ENCODE measurements at places on chromosomes 12 and 14. TPM values are rescaled to one million over a fixed set of nuclear protein-coding genes. Genes with fewer than 3 reads are reported as not detected.

Gene CACNA1C
- total RNA-seq, result 137 TPM

Gene KCNA1
- not detected for total RNA-seq

Gene BHLHE41
- 33.4 TPM for total RNA-seq

DNA sequence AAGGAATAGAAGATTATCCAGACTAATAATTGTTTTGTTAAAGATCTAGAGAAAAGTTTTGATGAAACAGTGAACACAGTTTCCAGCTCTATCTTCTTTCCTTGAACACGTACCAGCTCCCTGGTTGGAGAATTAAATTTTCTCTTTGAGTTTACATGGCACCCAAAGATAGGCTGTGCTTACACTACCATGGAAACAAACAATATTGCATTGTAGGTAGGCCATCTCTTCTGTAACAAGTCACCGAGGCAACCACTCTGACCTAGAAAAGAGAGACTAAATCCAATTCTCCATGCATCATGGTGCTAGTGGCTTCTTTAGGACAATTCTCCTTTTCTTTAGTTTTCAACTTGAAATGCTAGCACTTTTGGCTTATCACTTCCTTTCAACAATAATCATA, 9.9 kb downstream of the BMAL2 start:
- DNase-seq, result no peak

GRCh38 chr14:30445011-30445793, 113.8 kb upstream of the G2E3 start:
- DNase-seq, result no peak

GRCh38 chr14:96351986-96352385, 11.2 kb downstream of the ATG2B start:
- DNase-seq, result no peak

- no peak for DNase-seq
Observed at GRCh38 chr12:121495746-121496145, 85.1 kb downstream of the KDM2B start.

- peak; percentile 9 for DNase-seq
Observed at GRCh38 chr14:104294983-104295680, 156.7 kb downstream of the KIF26A start.

DNA sequence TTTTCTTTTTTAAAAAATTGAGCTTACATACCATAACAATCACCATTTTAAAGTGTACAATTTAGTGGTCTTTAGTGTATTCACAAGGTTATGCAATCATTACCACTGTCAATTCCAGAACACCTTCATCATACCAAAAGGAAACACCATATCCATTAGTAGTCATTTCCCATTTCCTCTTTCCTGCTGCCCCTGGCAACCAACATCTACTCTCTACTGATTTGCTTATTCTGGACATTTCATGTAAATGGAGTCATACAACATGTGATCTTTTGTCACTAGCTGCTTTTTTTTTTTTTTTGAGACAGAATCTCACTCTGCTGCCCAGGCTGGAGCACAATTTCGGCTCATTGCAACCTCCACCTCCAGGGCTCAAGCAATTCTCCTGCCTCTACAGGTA, 66.8 kb upstream of the CFL2 start:
- DNase-seq, result no peak

GRCh38 chr14:61927520-61927919, 165.3 kb downstream of the SNAPC1 start:
- no peak for DNase-seq

DNA sequence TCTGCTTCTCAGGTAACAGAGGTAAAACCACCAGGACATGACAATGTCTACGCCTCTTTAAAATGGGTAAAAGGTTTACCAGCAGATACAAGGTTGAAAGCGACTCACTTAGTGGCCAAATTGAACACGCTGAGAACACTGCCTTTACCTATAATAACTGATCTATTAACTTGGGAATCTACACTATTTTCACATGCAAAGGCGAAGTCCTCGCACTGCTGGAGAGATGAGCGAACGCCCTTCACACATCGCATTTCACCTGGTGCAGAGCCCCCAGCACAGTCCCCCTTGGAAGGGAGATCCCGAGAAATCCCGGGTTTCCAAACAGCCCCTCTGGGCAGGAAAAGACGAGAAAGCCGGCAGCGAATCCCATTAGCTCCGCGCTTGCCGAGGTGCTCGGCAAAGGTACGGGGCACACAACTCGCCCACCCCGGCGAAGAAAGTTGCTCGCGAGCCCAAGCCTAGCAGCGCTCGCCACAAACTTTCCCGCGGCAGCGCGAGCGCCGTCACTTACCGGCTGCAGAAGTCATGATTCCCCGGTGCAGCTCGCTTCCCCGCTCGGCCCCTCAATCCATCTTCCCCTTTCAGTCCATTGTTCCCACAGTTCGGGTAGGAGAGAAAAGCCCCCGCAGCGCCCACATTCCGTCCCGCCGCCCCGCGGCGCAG, 423 bp downstream of the FGD6 start:
- no peak for DNase-seq
